Activated CD4-positive, alpha-beta T cell treated with anti-CD3 and anti-CD28 coated beads, Interleukin-2, amount 50 U/mL, for 24 hours (primary cell): ENCODE measurements at places on chromosomes 11 and 22.

GRCh38 chr11:94218372-94218771 is 86.0 kb upstream of the IZUMO1R start:
- DNase-seq: no peak

- DNase-seq: no peak
These were observed 94.0 kb upstream of the SEZ6L start for GRCh38 chr22:26075251-26075650.

GRCh38 chr22:36913427-36914389 is at the start of gene CSF2RB:
CSF2RB (plus strand) TSS chr22:36913628; CDS start chr22:36922208, 8,580 bp downstream.
- DNase-seq: no peak

- no peak for DNase-seq
These were observed 55.4 kb downstream of the HSD17B12 start for GRCh38 chr11:43735961-43736360.

- no peak for DNase-seq
These were observed 52.8 kb upstream of the YWHAH start for GRCh38 chr22:31891366-31892079.

GRCh38 chr22:39478441-39478850 is 21.6 kb downstream of the MGAT3 start:
- no peak for DNase-seq

- DNase-seq: no peak
These were observed at the start of gene SLC17A6 for GRCh38 chr11:22337596-22338485. SLC17A6 (plus strand) TSS chr11:22338381; CDS start chr11:22338534, 153 bp downstream.

DNA sequence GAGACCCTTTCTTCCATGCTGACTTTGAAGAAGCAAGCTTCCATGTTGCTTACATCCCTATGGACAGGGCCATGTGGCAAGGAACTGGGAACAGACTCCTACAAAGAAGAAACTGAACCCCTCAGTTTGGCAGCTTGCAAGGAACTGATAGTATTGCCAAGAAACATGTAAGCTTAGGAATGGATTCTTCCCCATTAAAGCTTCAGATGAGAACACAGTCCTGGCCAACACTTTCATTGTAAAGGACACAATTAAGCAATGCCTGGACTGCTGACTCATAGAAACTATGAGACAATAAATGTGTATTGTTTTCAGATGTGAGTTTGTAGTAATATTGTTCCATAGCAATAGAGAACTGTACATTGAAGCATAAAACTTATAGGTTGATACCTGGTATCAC is 82.4 kb downstream of the AASDHPPT start:
- DNase-seq: no peak

GRCh38 chr22:33919391-33920196 is 682 bp downstream of the LARGE1 start:
- no peak for DNase-seq

DNA sequence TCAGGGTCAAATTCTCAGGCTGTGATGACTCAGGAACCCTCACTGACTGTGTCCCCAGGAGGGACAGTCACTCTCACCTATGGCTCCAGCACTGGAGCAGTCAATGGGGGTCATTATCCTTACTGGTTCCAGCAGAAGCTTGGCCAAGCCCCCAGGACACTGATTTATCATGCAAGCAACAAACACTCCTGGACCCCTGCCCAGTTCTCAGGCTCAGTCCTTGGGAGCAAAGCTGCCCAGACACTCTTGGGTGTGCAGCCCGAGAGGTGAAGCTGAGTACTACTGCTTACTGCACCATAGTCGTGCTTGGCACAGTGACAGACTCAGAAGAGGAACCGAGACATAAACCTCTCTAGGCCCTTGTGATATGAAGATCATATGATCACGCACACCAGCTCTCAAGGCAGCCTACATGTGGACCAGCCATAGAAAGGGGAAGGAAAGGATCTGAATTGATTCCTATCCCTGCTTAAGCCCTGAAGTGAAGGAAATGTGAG is 58.2 kb downstream of the ZNF280B start:
- DNase-seq: no peak

DNA sequence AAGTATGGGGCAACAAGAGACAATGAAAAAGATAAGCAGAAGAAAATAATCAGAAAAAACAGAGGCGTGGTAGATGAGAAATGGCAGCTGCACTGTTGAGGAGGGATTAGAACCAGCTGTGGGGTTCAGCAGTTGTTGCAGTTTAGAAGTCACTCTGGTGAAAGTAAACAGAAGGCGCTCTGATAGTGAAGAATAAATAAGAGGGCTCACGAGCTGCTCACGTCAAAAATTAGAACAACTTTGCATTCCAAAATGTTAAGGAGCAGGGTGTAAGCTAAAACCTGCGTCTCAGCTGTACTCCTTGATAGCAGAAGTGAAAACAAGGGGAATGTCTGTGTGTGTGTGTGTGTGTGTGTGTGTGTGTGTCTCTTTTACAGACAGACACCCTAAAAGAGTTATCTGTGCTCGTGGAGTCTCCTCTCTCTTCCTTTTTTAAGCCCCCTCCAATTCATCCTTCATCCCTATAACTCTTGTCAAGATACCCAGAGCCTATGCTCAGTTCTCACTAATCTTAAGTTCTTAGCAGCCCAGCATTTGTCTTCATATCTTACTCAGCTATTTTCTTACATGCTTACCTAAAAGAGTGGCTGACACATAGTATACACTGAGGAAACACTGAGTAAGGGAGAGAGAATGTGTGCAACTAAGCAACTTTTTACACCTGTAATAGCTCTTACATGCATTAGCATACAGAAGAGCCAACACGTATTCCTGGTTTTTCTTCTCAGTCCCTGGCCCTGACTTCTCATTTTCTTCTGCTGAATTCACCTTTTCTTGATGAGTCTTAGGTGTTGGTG is 8.9 kb downstream of the TTC17 start:
- no peak for DNase-seq

- DNase-seq: no peak
These were observed 26.2 kb downstream of the TBC1D22A start for GRCh38 chr22:46788441-46789172.

DNA sequence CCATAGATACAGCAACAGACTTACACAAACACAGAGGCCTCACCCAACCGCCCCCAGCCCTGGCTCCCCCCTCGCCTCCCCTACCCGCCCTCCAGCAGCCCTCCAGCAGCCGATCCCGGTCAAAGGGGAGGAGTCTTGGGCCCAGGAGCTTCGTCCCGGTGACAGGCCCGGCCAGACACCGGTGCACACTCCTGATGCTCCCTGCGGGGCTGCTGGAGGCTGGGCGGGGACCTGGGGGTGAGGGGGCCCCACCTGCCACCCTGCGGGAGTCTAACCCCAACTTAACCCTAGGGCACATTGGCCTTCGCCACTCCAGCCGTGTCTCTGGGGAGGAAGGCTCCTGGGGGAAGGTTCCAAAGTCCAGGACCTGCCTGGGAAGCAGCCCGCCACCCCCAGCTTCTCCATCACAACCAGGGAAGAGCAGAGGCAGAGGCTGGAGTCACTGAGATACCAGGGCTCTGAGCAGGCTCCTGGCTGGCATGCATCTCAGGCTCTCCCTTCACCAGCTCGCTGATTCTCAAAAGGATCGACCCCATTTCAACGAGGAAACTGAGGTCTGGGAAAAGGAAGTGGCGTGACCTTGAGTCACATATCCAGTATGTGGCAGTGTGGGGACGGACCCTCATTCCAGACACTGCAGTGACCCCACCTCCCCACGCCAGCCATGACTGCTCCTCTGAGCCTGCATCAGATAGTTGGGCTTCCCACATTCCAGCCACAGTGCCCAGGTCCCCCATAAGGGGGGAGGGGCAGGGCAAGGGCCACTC is 14.4 kb downstream of the BCL9L start:
- DNase-seq: no peak

DNA sequence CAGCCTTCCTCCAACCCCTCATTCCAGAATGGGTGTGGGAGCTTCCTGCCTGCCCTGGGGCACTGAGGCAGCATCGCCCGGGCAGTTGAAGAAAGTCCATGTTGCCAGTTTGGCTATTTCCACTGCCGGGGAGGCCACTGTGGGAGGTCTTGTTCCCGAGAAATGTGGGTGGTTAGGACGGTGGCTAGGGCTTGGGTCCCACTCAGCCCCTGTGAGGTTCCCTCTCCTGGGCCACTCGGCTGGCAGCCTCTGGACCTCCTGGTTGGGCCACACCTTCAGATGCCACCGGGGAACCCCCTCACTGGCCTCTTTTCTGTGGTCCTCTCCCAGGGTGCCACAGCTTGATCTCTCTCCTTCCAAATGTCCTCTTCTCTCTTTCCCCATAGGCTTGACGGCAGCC is 5.1 kb upstream of the PPP6R3 start:
- DNase-seq: no peak

- DNase-seq: peak; percentile 49
These were observed 583 bp downstream of the TAF1D start for GRCh38 chr11:93740730-93741093.

DNA sequence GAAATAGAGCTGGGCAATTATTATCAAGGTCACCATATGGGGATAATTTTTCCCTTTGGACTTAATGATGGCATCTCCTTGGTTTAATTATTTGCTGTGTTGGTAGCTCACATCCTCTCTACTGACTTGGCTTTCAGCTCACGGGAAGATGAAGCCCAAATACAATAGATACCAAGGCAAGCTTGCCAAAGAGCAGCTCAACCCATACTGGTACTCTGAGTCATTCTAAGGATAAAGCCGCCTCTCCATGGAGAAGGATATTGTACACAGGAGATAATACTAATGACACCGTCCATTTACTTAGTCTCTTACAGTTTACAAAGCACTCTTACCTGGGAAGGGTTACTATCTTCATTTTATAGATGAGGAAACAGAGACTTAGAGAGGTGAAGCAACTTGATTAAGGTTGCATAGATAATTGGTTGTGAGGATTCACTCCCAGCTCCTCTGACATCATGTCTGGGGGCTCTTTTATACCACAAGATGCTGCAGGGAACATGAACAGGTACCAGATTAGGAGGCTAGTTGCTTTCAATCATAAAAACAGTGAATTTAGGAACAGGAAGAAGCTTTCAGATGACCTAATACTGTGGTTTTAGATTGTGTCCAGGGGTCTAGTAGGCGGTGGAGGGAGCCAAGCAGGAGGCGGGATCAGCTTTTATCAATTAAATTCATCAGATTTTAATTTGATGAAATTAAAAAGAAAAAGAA is 48.3 kb upstream of the PICALM start:
- no peak for DNase-seq

DNA sequence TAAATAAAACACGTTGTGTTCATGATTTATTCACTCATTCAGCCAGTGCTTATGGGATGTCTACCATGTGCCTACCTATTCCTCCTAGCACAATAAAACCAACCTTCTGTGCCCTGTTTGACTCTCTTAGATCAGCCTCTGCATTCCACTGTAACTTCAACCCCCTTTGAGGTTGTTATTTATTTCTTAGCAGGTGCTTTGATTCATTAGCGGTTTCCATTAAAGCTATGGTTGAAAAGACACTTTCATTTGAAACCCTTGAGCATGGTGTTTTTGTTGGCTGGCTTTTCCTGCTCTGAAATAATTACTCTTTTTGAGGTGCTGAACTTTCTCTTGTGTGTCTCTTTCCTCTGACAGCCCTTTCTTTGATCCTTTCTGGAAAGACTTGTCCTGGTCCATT is 570.6 kb upstream of the LARGE1 start:
- DNase-seq: no peak

GRCh38 chr22:29065468-29066190 is 4.0 kb upstream of the C22orf31 start:
- no peak for DNase-seq

GRCh38 chr22:39942439-39943230 is 17.6 kb upstream of the TMA7B start:
- no peak for DNase-seq

GRCh38 chr11:46972343-46972742 is 35.8 kb downstream of the CSTPP1 start:
- DNase-seq: no peak

DNA sequence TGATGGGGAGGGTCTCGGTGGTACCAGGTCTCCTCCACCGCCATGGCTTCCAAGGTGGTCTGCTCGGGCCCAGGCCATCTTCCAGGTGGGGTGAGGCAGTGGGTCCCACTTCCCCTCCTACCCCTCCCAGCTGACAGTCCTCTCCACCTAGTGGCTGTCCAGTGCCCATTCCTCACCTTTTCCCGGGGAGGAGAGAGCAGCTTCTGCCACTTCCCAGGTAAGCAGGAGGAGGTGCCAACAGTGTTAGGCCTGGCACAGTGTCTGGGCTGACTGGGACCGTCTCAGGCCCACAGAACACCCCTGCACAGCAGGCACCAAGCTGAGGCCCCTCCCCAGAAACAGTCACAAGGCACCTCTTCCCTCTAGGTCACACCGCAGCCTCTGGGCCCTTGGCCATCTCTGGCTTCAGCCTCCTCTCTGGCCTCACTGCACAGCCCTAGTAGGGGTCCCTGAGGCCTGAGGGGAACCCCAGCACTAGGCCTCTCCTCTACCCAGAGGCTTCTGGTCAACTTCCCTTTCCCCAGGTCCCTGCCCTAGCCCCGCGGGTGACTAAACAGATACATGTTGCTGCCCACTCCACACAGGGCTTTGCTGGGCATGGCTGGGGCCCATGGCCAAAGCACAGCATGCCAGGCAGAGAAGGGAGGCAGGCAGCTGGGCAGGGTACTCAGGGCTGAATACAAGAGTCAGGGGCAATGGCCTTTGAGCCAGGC is 2.3 kb upstream of the ANKRD13D start:
- no peak for DNase-seq

DNA sequence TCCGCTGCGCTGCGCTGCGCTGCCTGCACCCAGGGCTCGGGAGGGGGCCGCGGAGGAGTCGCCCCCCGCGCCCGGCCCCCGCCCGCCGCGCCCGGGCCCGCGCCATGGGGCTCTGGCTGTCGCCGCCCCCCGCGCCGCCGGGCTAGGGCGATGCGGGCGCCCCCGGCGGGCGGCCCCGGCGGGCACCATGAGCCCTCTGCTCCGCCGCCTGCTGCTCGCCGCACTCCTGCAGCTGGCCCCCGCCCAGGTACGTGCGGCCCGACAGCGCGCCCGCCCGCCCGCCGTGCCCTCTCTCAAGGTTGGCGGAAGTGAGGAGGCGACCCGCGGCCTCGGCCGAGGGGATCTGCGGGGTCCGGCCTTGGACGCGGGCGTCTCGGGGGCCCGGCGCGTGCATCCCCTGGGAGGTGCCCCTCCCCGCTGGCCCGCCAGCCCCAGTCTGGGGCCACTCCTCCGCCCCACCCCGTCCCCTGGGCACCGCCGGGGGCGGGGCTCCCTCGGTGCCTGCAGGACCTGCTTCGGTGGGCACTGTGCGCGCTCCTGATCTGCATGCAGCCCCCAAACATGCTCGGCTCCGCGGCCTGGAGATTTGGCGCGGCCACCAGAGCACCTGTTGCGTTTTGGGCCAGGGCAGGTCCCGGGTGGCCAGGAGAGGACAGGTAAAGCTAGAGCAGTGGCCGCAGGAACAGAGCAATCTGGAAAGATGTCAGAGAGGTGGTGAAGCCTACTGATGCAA is 429 bp downstream of the VEGFB start:
- DNase-seq: no peak

DNA sequence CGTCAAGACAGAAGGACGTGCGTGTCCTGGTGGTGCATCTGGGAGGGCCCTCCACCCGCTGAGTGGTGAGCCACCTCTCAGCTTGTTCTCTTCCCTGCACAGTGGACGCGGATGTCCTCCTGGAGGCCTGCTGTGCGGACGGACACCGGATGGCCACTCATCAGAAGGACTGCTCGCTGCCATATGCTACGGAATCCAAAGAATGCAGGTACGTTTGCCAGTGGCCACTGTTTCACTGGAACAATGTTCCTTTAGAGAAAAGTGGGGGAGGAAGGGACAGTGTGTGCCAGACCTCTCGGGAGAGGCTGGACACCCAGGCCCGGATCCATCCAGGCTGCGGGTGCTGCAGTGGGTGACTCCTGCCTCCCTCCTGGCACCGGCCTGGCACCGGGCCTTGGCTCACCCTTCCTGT is 15.9 kb downstream of the FBLN1 start:
- no peak for DNase-seq

GRCh38 chr22:49269371-49269770 is 558.3 kb downstream of the BRD1 start:
- DNase-seq: no peak

GRCh38 chr11:7645206-7645605 is 28.1 kb downstream of the CYB5R2 start:
- no peak for DNase-seq
